ENCODE measurements at places on chromosomes 7 and 10.

- no peak for DNase-seq
Measured at GRCh38 chr10:54710918-54711317, 90.1 kb downstream of the PCDH15 start.

- DNase-seq: no peak
Measured at GRCh38 chr7:88204525-88205110, 15.2 kb downstream of the SRI start.

GRCh38 chr7:82443036-82443546, 486 bp downstream of the CACNA2D1 start:
- peak; percentile 35 for DNase-seq

GRCh38 chr10:47136866-47137265, 163.1 kb upstream of the GDF10 start:
- DNase-seq: no peak

GRCh38 chr7:52053525-52053924, 736.9 kb upstream of the COBL start:
- no peak for DNase-seq

- no peak for DNase-seq
Measured at GRCh38 chr10:112959207-112959838, 9.3 kb downstream of the TCF7L2 start.

DNA sequence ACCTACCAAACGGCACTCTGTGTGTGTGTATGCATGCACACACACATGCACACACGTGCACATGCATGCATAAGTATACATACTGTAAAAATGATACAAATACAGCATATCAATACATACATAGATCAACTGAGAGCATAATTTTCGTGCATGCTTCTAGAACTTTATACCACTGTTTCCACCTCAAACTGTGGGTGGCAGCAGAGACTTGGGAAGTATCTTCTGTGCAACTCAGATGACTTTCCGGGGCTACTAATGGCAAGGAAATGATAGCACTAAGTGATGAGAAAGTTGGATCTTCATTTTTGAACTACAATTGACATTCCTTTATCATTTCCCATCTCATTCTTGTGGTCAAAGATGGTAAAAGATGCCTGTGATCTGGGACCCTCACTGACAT, 570.7 kb downstream of the REEP3 start:
- no peak for DNase-seq

- no peak for DNase-seq
Measured at GRCh38 chr7:154289119-154289518, 236.9 kb downstream of the DPP6 start.

DNA sequence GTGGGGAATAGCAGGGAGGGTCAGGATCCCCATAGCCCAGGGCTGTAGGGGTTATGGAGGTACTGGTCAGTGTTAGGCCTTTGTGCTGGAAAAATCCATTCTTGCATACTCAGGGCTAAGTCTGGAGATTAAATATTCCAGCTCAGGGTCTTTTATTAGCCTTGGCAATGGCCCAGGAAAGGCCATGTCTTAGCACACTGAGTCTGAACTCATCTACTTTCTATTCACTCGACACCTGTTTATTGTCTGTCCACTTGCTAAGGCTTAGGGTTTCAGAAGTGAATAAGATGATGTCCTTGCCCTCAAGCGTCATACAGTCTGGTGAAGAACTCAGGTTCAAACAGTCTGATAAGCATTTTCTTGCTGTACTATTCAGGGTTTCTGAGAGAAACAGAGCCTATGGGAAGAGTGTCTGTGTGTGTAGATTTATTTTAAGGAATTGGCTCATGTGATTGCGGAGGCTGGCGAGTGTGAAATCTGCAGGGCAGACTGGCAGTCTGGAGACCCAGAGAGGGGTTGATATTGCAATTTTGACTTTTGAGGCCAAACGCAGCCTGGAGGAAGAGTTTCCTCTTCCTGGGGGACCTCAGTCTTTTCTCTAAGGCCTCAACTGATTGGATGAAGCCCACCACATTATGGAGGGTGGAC, 135.8 kb downstream of the RAMP3 start:
- no peak for DNase-seq

DNA sequence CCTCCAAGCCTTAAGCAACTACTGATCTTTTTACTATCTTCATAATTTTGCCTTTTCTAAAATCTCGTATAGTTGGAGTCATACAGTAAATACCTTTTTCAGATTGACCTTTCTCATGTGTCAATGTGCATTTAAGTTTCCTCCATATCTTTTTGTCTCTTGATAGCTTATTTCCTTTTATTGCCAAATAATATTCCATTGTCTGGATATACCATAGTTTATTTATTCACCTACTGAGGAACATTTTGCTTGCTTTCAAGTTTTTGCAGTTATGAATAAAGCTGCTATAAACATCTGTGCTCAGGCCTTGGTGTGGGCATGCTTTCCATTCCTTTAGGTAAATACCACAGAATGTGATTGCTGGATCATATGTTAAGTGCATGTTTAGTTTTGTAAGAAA, 161.2 kb upstream of the GNAI1 start:
- no peak for DNase-seq
